ENCODE measurements at places on chromosomes 13 and 19.

GRCh38 chr13:48748681-48749080, 95.0 kb downstream of the CYSLTR2 start:
- no peak for DNase-seq

GRCh38 chr13:102693776-102694175, 1.1 kb downstream of the METTL21C start:
- DNase-seq = no peak

- DNase-seq = peak; percentile 75
Measured at GRCh38 chr19:30692879-30693503, 320.8 kb downstream of the ZNF536 start.

DNA sequence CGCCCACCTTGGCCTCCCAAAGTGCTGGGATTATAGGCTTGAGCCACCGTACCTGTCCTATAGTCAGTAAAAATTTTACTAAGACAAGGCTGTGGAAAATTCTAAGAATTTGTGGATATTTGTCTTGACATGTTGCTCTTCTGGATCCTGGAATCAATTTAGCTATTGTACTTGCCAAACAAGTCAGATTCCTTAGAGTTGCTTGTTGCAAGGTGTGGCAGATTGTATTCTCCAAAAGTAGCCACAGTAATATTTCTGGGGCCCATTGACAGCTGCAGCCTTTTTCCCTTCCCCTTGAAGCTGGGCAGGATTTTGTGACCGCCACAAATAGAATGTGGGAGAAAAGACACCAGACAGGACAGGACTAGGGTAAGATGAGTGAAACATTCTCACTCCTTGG, 98.8 kb upstream of the TMTC4 start:
- DNase-seq = no peak

- no peak for DNase-seq
Measured at GRCh38 chr19:9863759-9864158, 28.6 kb downstream of the PIN1 start.

DNA sequence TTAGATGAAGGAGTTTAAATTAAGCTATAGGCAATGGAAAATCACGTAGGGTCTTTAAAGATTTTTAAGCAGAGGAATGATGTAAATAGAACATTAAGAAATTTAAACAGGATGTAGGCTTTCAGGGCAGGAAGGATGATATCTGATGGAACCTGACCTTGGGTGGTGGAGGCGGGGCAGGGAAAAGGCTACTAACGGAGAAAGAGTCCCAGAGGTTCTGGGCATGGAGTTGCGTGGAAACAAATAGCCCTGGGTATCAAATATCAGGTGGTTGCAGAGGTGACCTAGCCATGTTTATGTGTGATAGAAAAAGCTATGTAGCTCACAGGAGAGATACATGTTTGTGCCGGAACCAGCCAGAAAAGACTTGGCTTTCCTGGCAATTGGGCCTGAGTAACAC, 7.8 kb upstream of the CDK8 start:
- no peak for DNase-seq

- DNase-seq = peak; percentile 94
Measured at GRCh38 chr13:24220086-24220703, 59.7 kb downstream of the SPATA13 start.

DNA sequence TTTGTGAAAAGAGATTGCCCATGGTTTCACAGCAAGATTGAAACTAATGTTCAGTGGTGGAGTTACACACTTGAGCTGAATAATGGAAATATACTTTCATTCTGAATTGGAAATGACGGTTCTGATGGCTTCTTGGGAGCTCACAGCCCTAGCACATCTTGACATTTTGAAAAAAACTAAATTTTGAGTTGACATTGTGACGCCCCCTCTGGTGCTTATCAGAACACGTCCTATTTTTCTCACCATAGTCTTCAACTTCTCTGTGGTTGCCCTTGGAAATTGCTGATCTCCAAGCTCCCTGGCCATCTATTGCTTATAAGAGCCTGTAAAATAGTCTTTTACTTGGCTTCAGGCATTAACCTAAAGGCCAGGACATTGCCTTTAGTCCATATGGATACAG, 202.1 kb downstream of the OXGR1 start:
- no peak for DNase-seq

- DNase-seq = no peak
Measured at GRCh38 chr13:102678339-102679107, 16.3 kb downstream of the METTL21C start.

DNA sequence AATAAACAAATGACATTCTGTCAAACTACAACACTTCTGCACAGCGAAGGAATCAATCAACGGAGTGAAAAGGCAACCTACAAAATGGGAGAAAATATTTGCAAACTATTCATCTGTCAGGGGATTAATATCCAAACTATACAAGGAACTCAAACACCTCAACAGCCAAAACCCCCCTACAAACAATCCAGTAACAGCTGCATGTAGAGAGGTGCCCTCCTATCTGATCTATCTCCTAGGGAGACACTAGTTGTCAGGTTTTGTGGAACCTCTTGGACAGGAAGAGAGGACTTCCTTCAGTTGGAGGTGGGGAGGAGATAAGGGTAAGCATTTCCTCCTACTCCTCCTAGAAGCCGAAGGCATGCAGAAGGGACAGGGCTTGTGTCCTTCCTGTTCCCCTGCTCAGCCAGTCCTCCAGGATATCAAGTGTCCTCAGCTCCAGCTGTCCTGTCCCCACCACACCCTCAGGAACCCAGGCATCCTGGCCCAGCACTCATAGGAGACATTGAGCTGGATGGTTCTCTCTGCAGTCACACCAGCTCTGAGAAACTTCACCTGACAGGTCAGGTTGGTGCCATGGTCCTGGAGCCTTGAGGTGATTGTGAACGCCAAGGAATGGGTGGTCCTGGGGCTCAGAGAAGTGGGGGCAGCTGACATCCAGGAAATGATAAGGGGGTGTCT, 9.8 kb upstream of the SIGLEC8 start:
- DNase-seq = no peak

DNA sequence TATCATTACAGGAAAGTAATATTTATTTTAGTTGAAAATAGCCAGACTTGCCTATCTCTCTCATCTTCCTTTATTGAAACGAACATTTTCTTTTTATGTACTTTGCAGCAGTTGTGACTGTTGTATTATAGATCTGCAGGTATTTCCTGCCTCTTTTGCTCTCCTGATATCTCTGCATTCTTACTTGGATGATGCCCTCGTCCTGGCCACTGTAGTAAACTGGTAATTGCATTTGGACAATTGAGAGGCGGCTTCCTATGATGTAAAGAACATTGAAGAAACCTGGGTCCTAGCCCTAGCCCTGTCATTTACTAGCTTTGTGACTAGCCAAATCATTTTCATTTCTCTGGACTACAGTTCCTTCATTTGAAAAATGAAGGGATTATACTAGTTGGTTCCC, 6.4 kb downstream of the ARHGAP35 start:
- DNase-seq = no peak

DNA sequence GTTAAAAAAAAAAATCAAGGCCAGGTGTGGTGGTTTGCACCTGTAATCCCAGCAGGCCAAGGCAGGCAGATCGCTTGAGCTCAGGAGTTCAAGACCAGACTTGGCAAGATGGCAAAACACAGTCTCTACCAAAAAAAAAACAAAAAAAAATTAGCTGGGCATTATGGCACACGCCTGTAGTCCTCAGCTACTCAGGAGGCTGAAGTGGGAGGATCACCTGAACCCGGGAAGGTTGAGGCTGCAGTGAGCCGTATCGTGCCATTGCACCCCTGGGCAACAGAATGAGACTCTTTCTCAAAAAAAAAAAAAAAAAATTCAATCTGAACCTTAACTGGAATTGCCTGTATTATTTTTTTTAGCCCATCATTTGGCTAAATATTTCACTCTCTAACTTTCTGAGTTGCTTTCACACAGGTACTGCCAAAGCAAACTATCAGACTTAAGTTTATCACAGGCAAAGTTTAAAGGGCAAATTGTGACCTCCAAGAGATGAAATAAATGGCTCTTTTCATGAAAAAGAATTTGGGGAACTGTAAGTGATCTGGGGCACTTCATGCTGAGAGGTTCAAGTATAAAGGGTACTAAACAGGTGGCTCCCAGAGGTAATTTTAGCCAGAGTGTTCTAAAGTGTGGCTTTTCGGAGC, 14.7 kb upstream of the SLC25A30 start:
- no peak for DNase-seq

DNA sequence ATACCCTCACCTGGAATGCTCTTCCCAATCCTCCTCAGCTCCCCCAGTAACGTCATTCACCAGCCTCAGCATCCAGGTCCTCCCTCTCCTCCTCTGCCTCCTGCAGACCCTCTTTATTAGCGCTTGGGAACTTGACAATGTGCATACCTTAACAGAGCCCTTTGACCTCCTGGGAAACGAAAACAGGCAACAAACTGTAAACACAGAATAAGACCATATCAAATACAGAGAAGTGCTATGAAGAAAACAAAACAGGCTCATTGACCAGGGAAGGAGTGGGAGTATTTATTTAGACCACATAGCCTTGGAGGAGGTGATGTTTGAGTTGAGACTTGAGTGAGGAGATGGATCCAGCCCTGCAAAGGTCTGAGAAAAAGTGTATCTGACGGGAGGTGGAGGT, 107.9 kb upstream of the SLC7A1 start:
- DNase-seq = no peak

GRCh38 chr13:38473305-38473704, 123.7 kb downstream of the UFM1 start:
- DNase-seq = no peak

- DNase-seq = no peak
Measured at GRCh38 chr19:55384131-55384919, at the start of gene TMEM238. Gene TMEM238, minus strand, starts transcription at chr19:55384292. Its CDS starts 33 bp downstream, at chr19:55384259.

GRCh38 chr13:47133011-47133445, 236.2 kb upstream of the HTR2A start:
- DNase-seq = peak; percentile 31

DNA sequence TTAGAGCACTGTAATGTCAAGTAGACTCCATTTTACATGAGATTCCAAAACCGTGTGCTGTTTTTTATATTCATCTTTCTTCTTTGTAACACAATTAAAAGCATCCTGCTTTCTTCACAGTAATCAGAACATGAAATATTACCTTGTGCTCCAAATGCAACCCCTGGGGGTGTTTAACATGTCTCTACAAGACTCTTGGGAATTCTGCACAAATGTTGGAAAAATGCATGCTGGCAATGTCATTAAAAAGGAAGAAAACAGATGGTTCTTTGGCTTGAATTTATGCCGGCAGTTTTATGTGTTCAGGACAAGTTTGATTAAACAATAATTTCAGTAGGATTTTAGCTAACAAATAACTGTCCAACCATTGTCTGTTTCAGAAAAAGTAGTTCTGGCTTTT, 159.1 kb downstream of the LIG4 start:
- DNase-seq = no peak

DNA sequence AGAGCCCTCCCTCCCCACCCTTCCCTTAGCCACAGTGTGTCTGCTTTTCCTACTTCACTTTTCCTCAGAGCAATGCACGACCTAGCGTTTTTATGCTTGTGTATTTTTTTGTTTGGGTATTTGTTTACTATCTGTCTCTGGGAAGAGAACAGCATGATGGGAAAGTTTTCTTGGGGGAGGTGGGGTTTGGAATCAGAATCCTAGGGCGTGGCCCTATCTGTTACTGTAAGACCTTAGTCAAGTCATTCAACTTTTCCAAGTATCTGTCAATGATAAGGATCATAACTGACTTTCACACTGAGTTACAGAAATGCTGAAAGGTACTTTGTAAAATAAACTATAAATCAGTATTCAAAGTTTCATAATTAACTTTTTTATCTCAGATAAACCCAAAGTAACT, 146.3 kb upstream of the WASF3 start:
- DNase-seq = no peak

GRCh38 chr13:49690133-49690994, 922 bp downstream of the EBPL start:
- no peak for DNase-seq

DNA sequence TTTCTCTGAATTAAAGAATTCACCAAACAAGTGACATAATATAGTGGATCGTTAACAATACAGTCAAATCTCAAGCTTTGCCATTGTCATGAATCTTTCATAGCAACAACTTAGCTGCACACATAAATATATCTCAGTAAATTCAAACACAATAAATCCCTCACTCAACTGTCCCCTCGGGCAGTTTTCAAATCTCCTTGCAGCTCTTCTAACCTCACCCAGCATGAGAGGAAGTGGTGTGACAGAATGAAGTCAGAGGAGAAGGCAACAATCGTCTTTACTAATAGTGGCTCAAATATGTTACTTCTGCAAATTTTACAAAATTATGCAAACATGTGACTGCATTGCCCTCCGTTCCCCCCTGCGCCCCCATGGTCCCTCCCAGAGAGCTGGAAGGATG, 148.2 kb downstream of the RAP2A start:
- no peak for DNase-seq

DNA sequence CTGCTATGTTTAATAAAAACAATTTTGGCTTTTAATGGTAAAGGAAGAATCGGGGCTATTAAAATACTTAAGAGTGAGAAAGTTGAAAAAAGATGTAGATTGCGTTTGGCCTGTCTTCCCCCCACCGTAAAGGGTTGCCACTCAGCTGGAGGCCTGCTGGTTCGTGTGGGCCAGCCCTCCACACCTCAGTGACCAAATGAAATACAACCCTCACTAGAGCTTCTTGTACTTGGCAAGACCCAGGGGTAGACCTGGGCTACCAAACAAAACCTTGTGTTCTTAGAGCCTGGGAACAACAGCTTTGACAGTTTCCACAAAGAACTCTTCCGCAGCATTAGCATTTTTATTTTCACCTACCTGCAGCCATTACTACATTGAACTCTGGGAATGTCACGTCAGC, 152.8 kb upstream of the PABPC3 start:
- no peak for DNase-seq

DNA sequence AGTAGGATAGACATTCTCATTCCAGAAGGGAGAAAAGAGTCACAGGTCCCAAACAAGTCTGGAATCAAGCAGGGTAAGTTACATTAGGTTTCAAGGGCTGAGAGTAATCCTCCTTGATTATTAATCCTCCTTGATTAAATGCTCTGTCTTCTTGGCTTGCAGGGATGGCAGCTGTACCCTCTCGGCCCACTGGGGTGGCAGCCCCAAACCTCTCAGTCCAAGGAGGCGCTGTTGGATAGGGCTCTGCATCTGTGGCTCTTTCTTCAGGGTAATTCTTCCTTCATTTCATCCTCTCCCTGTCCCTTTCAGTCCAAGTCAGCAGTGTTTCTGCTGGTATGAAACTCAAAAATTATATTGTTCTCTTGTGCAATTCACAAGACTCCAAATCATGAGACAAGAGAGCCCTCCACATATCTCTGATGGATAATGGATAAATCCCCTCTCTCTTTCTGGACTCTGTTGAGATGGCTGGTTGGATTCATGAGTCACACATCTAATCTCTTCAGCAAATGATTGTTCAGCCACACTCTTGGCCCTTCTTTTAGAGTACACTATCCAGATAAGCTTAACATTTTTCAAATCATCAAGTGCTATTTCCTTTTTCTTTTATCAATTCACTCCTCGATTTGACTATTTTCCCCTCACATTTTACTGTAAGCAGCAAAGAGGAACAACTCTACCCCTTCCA, 323.7 kb upstream of the HTR2A start:
- no peak for DNase-seq

DNA sequence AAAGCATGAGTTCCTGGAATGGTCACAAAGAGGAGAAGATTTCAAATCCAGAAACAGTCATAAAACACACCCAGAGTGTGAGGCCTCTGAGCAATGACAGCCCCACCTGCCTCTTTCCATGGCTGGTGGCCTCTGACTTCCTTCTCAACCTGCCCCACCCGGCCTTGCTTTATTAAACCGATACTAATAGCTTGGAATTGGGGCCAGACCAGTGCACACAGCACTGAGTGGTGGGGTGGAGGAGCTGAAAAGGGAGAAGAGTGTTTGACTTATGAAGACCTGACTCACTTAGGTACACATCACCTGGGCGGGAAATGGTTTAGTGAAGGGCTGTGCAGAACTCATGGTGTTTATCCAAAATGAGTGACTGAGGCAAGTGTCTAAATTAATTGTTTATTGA, 20.7 kb upstream of the CEACAM6 start:
- no peak for DNase-seq

- peak; percentile 88 for DNase-seq
Measured at GRCh38 chr19:49875857-49876421, 1.2 kb downstream of the AKT1S1 start.

Data from eye (tissue), 1 donor.